ENCODE measurements at places on chromosomes 1 and 21.

DNA sequence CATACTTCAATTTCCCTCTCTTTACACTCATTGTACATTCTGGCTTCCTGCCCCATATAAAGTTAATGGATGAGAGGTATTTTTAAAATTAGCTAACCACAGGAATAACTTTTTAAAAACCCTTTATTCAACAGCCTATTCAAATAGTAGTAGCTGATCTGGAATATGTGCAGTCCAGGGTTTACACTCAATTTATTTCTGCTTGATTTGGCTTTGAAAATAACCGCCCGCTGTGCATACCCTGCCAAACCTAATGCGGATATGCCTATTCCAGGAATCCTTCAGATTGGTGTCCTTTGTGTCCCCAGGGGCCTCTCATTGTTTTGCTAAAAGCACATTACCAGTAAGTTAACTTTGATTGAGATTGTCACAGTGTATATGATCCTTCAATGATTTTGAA is 1686.2 kb downstream of the PLA2G4A start:
- no peaks in the 10 kb centered on the region for H3K4me1 ChIP-seq
- H3K27me3 ChIP-seq: no peaks in the 10 kb centered on the region
- no peaks in the 10 kb centered on the region for H3K36me3 ChIP-seq

DNA sequence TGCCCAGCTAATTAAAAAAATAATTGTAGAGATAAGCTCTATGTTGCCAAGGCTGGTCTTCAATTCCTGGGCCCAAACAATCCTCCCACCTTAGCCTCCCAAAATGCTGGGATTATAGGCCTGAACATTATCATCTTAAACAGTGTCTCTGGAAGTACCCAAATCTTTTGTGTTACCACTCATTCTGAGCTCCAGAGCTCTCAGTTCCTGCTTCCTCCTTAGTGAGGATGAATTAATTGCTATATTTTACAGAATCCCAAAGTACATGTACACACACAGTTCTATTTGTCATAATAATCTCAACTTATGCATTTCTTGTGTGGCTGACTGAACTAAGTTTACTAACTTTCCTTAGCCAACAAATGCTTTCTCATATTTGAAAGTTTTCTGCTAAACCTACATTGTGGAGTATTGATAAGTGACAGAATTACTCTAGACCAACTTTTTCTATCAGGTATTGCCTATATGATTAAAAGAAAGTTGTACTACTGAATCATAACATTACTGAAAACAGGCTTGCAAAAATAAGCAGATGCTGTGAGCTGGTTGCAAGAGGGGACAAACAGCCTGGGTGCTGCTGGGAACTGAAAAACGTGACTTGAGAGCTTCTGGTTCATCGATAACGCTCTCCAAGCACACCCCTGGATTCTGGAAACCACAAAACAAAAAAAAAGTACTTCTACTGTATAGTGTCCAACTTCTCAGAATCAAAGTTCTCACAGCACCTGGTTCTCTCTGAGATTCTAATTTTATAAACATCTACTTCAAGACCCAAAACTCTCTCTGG is 15.3 kb downstream of the VAV3 start:
- H3K27ac ChIP-seq: no peak overlapping the region
- no peak for DNase-seq
- H3K36me3 ChIP-seq: no peaks in the 10 kb centered on the region
- H3K4me1 ChIP-seq: no peaks in the 10 kb centered on the region

DNA sequence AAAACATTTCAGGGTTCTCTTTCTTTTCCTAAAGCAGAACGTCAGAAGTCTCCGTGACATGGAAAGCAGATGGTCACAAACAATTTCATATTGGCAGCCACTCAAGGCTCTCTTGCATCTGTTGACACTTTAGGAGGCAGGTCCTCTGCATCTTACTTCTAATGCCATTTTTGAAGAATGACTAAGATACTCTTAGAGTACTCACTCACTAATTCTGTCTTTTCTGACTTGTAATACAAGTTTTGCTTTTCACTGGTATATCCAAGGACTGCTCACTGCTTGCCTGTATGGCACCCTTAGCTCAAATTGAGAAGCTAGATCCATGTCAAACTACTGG is 68.3 kb downstream of the PRRX1 start:
- no peak overlapping the region for H3K27ac ChIP-seq
- H3K4me3 ChIP-seq: no peak overlapping the region
- H3K36me3 ChIP-seq: no peaks in the 10 kb centered on the region
- H3K27me3 ChIP-seq: no peaks in the 10 kb centered on the region

GRCh38 chr1:111511370-111511769 is 7.9 kb upstream of the ADORA3 start:
- no peak overlapping the region for H3K4me3 ChIP-seq
- no peak for DNase-seq
- H3K36me3 ChIP-seq: no peaks in the 10 kb centered on the region
- no peak overlapping the region for H3K27ac ChIP-seq
- no peaks in the 10 kb centered on the region for H3K27me3 ChIP-seq

GRCh38 chr1:232249861-232250777 is 379.8 kb downstream of the SIPA1L2 start:
- no peak for DNase-seq
- H3K4me1 ChIP-seq: peaks cover 55% of the 10 kb centered on the region
- peaks cover 50% of the 10 kb centered on the region for H3K27me3 ChIP-seq
- H3K27ac ChIP-seq: no peak overlapping the region
- H3K4me3 ChIP-seq: no peak overlapping the region

GRCh38 chr1:35115459-35116383 is 36.5 kb downstream of the ZMYM1 start:
- no peak overlapping the region for H3K4me3 ChIP-seq
- H3K4me1 ChIP-seq: no peaks in the 10 kb centered on the region
- H3K27me3 ChIP-seq: no peaks in the 10 kb centered on the region
- peaks cover 30% of the 10 kb centered on the region for H3K36me3 ChIP-seq

DNA sequence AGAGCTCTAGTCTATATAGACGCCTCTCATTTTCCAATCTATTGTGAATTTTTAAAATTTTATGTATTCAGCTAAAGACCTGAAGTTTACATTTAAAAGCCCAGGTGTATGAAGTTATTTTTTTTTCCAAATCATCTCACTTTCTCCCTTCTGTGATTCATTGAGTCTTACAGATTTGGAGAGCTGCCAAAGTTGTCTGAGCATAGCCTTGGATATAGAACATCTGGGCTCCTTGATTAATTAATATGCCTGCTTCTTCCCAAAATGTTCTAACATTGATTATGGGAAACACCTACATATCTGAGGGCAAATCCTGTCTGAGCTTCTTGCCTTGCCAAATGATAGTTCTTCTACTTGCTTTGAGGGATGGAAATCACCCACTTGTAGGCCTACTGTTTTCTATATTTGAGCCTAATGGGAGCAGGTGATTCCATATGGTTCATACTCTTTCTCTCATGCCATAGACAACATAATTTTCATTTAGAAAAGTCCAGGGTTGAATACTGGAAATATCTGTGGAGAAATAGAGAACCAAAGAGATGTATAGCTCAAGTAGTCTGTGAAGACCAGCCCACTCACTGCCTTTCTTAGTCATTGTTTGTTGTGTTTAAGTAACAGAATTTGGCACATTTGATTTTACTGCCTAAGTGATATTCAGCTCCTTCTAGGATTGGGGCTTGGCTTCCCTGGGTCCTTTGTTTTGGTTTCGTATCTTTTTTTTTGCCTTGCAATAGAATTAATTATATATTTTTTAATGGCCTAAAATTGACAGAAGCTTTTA is 46.2 kb downstream of the MACF1 start:
- no peak for DNase-seq
- H3K4me3 ChIP-seq: no peak overlapping the region
- H3K27ac ChIP-seq: no peak overlapping the region
- no peaks in the 10 kb centered on the region for H3K4me1 ChIP-seq
- H3K27me3 ChIP-seq: no peaks in the 10 kb centered on the region

DNA sequence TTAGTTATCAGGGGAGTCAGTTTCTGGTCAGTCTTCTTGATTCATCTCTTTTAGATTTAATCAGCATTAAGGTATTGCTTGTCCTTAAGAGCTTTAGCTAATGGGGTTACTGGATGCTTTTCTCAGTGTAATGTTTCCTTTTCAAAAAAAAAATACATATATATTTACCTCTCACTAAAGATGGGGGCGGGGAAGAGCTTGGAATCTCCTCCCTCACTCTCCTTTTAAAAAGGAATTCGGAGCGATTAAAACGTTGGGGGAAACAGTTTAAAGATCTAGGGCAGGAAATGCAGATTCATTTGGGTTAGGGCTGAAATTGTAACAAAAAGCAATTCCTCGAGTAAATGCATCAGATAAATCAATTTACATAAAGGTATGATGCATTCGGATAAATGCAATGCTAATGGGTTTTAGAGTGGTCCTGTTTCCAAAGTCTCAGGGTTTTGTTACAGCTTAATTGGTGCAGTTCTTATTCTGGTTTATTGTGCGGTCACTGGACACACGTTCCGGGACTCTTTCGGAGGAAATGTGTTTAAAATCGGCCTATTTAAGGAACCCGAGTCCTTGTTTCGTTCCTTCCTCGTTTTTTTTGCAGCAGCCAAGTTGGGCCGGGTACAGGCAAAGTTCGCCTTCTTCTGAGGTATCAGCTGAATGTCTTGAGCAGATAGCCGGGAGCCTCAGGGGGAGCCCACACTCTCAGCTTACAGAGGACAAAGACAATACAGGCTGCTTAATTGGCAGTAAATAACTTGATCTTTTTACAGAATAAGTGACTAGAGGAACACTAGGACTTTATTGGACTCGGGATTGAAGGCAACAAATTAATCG is 1.6 kb downstream of the LMO4 start:
- H3K4me1 ChIP-seq: peaks cover 33% of the 10 kb centered on the region
- DNase-seq: peak; percentile 76
- peak overlapping the region; percentile 95 for H3K27ac ChIP-seq
- H3K36me3 ChIP-seq: peaks cover 4% of the 10 kb centered on the region

DNA sequence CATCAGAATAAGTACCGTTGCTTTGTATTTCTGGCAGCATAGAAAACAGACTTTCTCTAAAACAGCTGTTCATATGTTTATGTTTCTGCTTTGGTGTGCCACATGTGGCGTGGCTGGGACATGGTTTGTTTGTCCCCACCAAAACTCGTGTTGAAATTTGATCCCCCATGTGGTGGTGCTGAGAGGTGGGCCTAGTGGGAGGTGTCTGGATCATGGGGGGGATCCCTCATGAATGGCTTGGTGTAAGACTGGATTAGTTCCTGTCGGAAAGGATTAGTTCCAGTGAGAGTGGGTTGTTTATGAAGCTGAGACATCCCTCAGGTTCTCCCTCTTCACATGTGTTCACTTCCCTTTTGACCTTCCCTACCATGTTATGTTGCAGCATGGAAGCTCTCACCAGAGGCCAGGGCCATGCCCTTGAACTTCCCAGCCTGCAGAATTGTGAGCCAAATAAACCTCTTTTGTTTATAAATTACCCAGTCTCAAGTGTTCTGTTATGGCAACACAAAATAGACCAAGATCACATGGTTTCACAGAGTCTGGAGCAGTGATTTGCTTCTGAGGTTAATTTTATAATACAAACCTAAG is 17.9 kb upstream of the H3-3A start:
- no peaks in the 10 kb centered on the region for H3K36me3 ChIP-seq
- DNase-seq: peak; percentile 34
- H3K4me3 ChIP-seq: no peak overlapping the region
- H3K27me3 ChIP-seq: no peaks in the 10 kb centered on the region

DNA sequence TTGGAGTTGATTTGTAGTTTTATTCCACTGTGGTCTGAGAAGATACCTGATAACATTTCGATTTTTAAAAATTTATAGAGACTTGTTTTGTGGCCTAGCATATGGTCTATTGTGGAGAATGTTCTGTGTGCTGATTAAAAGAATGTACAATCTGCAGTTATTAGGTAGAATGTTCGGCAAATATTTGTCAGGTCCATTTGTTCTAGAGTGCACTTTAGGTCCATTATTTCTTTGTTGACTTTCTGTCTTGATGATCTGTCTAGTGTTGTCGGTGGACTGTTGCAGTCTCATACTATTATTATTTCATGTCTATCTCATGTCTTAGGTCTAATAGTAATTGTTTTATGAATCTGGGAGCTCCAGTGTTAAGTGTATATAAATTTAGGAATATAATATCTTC is 116.8 kb downstream of the NME7 start:
- no peak overlapping the region for H3K27ac ChIP-seq
- H3K4me3 ChIP-seq: no peak overlapping the region
- H3K27me3 ChIP-seq: no peaks in the 10 kb centered on the region
- H3K36me3 ChIP-seq: no peaks in the 10 kb centered on the region
- no peaks in the 10 kb centered on the region for H3K4me1 ChIP-seq

- no peak overlapping the region for H3K4me3 ChIP-seq
- DNase-seq: no peak
- no peak overlapping the region for H3K27ac ChIP-seq
- H3K27me3 ChIP-seq: peaks cover 3% of the 10 kb centered on the region
- no peaks in the 10 kb centered on the region for H3K36me3 ChIP-seq
- peaks cover 15% of the 10 kb centered on the region for H3K4me1 ChIP-seq
Measured at GRCh38 chr1:203367057-203367456, 16.1 kb upstream of the FMOD start.

- peaks cover 47% of the 10 kb centered on the region for H3K4me1 ChIP-seq
- H3K27me3 ChIP-seq: peaks cover 34% of the 10 kb centered on the region
- H3K4me3 ChIP-seq: no peak overlapping the region
- DNase-seq: no peak
- H3K27ac ChIP-seq: no peak overlapping the region
Measured at GRCh38 chr1:157113106-157113505, 13.5 kb upstream of the ETV3L start.

GRCh38 chr1:119870917-119871596 is 25.3 kb downstream of the ADAM30 start:
- H3K36me3 ChIP-seq: no peaks in the 10 kb centered on the region
- H3K4me3 ChIP-seq: no peak overlapping the region
- H3K27ac ChIP-seq: no peak overlapping the region
- peaks cover 3% of the 10 kb centered on the region for H3K27me3 ChIP-seq
- no peaks in the 10 kb centered on the region for H3K4me1 ChIP-seq

GRCh38 chr1:83769594-83770318 is 229.2 kb downstream of the TTLL7 start:
- no peaks in the 10 kb centered on the region for H3K36me3 ChIP-seq
- H3K4me3 ChIP-seq: no peak overlapping the region
- no peak for DNase-seq
- no peaks in the 10 kb centered on the region for H3K27me3 ChIP-seq
- H3K27ac ChIP-seq: no peak overlapping the region

- no peak for DNase-seq
- H3K36me3 ChIP-seq: no peaks in the 10 kb centered on the region
- peaks cover 11% of the 10 kb centered on the region for H3K4me1 ChIP-seq
- no peak overlapping the region for H3K27ac ChIP-seq
- H3K27me3 ChIP-seq: no peaks in the 10 kb centered on the region
- no peak overlapping the region for H3K4me3 ChIP-seq
Measured at GRCh38 chr1:70143048-70143659, 62.2 kb downstream of the LRRC40 start.

GRCh38 chr1:207282058-207282457 is 39.4 kb upstream of the CD55 start:
- DNase-seq: no peak
- H3K4me3 ChIP-seq: no peak overlapping the region
- no peaks in the 10 kb centered on the region for H3K27me3 ChIP-seq

- peaks cover 7% of the 10 kb centered on the region for H3K4me1 ChIP-seq
- DNase-seq: no peak
Measured at GRCh38 chr1:95040032-95040525, 32.7 kb downstream of the ALG14 start.
